ENCODE measurements at places on chromosomes 1 and 21.

DNA sequence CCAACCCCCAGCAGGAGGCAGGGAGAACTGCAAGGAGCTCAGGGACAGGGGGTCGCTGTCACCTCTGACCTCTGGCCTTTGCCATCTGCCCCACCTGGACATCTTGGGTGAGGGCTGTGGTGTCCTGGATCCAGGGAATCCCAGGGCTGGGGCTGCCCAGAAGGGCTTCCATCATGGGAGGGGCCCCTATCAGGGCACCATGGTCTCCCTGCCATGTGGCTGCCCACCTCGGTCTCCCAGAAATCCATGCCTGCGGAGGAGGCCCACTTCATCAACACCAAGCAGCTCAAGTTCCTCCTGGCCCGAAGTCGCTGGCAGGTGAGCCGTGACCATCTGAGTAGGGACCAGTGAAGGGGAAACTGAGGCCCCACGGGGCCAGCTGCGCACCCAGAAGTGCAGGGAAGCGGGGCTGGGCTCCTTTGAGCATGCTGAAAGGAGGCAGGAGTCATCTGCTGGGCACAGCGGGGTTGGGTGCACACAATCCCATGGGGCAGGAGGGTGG lies 36.1 kb downstream of the TRIM11 start:
- DNase-seq = no peak

DNA sequence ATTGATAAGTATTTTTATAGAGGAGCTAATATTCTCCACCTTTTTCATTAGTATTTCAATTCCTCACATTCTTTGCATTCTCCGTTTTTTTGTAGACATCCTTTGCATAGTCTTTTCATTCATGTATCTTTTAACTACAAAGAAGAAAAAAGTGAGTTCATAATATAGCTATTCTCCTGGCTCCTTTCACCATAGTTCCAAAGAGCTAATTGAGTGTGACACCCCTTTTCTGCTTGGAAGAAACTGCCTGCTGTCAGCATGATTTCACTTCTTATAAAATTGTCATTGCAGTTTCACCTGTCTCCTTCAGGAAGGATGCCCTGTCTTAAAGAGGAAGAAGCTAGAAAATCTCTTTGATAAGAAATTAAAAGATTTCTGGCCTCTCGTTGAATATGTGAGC lies 991.1 kb downstream of the KCNT2 start:
- no peak for DNase-seq

- DNase-seq = no peak
These were observed 108.3 kb downstream of the POU2F1 start for GRCh38 chr1:167328816-167329483.

- no peak for DNase-seq
These were observed 136.8 kb upstream of the FMN2 start for GRCh38 chr1:239954836-239955235.

GRCh38 chr1:197912739-197913494 lies 4.3 kb upstream of the LHX9 start:
- DNase-seq = no peak

DNA sequence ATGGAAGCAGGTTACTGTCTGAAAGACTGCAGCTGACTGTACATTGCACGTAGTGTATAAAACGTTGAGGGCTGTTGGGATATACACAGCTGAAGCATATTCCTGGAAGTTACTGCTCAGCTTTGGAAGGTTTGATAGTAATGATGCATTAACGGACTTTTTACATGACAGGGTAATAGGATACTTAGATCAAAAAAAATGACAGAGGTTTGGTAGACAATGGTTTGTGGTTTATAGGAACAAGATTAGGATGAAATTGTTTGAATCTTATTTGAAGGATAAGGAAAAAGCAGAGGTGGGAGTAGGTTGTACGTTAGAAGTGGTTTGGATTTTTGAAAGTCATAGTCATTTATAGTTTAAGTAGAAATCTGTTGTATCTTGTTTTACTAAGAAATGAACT lies 33.0 kb downstream of the ADGRL2 start:
- DNase-seq = no peak

GRCh38 chr1:24973315-24973714 lies 43.2 kb upstream of the RUNX3 start:
- no peak for DNase-seq

DNA sequence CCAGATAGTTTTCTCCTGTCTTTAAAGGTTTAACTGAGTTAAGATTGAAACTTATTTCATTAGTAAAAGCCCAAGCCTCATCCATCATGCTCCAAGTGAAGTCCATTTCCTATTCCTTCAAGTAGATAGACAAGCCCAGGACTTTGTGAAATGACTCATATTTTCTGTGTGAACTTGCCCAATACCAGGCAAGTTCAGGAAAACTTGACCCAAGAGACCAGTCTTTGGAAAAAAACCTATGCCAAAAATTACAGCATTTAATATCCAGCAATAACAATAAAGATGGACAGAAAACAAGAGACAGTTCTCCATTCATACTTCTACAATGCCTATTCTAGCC lies 405 bp upstream of the RAB29 start:
- no peak for DNase-seq

- DNase-seq = no peak
These were observed 5.6 kb upstream of the REN start for GRCh38 chr1:204171751-204172178.

DNA sequence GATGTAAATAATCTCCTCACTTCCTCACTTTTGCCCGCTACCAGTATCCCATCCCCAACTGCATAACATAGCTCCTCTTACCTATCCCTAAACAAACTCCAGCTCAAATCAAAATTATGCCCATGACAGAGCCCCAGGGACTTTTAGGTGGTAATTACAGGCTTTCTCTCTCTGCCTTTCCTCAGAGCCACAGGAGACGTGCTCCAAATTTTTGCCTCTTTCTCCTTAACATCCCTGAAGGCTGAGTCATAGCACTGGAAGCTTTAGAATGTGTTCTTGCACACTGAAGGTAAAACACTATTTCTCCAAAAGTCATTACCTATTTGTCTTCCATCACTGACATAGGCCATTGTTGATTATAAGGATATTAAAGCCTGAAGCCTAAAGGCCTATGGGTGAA lies 263.5 kb upstream of the PLD5 start:
- DNase-seq = no peak

- no peak for DNase-seq
These were observed 23.8 kb downstream of the RPS27 start for GRCh38 chr1:154014154-154014907.

DNA sequence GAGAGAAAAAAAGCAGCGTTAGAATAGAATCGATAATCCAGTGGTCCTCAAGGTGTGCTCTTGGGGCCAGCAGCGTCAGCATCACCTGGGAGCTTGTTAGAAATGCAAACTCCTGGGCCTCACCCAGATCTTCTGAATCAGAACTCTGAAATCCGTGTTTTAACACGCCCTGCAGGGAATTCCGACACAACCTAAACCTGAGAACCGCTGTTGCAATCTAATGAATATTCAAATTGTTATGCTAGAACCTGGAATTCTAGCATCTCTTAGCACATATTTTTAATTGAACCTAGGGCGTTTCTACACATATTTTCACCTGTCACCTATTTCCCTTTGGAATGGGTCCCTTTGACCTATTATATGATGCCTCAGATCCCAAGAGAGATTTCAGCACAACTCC lies 175.7 kb downstream of the PSMG1 start:
- DNase-seq = no peak

DNA sequence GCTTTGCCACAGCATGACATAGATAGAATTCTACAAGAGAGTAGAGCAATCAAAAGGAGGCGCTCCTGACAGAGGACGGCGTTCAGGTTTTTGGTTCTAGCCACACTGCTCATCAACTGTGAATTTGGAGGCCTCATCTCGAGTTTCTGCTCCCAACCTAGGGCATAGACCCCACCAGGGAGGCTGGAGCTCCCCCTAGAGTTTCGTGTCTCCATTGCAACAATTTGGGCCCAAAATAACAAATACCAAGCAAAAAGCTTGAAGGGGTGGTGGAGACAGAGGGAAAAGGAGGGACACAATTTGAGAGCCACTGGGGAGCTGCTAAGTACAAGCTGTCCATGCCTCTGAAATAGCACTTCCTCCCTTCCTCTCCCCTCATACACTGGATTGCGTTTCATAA lies 297.0 kb downstream of the GPATCH2 start:
- DNase-seq = no peak

DNA sequence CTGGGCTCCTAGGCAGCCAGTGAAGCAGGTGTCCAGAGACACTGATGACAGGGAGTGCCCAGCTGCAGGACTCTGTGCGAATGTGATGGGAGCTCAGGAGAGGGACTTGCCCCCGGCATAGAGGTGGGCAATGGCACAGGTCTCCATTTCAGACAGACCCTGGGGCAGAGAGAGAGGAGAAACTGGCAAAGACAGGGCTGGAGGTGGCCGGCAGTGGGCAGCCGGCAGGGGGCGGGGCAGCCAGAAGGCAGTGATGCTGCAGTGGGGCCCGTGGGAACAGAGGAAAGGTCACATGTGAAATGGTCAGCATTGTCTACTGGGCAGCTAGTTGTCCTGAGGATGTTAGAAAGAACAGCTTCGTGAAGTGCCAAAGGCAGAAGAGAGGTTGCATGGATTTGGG lies 112.6 kb downstream of the HUNK start:
- no peak for DNase-seq

DNA sequence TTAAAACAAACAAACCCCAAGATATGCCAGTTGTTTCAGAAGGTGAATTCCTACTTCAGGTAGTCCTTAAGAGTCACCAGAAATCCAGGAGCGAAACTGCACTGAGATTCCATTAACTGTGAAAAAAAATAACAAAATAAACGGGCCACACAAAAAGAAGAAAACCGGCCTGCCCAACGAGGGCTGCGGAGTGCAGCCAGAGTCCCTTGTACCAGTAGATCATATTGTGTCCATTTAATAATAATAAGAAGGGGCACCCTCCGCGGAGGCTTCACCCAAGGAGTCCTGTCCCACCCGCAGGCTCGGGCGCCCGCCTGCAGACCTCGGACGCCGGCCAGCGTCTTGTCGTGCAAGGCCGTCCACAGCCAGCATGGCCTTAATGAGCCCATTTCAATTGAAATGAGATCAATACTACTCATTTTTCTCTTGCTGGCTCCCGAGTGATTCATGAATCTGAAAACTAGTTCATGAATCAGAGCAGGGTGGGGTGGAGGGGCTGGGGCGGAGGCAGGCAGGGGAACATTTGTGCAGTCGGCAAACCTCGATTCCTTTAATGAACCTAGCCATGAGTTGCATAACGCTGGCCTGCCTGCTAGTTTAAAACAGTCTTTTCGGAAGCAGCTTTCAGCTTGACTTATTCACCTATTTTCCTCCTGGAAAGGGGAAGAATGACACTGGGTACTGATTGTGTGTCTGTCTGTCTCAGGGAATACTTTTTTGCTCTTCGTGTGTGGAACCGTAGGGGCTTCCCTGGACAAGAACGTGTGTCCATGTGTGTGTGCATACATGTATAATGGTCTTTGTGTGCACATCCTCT lies 113.1 kb upstream of the IRF2BP2 start:
- peak; percentile 61 for DNase-seq

GRCh38 chr1:17224434-17224833 lies 19.5 kb downstream of the PADI1 start:
- no peak for DNase-seq

DNA sequence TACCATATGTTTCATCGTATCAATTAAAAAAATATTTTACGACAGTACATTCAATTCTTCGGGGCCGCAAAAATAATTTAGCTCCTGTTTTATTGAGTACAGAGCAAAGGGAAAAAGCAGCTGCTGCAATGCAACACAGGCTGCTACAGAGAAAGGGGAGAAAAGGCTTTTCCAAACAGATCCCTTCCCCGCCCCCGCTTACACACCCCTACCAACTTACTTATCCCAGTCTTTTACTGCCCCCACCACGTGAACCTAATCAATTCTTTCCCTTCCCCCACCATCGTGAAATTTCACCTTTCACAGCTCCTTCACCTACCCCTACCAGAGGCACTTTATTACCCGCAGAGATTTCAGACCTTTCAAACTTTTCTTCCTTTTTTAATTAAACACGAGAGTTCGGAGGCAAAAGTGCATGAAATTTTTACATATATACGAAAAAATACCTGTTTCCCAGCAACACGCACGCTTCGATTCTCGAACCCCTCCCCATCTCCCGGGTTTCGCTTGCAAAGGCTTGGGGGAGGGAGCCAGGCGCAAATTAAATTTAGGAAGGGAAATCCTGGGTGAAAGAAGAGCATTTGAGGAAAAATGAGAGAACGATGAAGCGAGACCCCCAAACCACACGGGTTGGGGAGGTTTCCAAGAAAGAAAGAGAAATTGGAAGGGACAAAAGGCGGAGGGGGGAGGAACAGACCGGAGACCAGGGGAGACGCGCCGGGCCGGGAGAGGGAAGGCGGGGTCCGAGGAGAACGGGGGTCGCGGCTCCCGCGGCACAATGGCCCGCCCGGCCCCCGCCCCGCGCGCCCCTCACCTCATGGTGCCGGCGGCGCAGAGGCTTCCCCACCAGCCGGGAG lies 823 bp downstream of the ENAH start:
- DNase-seq = no peak

- DNase-seq = no peak
These were observed 127.1 kb upstream of the C1orf105 start for GRCh38 chr1:172293429-172293828.

DNA sequence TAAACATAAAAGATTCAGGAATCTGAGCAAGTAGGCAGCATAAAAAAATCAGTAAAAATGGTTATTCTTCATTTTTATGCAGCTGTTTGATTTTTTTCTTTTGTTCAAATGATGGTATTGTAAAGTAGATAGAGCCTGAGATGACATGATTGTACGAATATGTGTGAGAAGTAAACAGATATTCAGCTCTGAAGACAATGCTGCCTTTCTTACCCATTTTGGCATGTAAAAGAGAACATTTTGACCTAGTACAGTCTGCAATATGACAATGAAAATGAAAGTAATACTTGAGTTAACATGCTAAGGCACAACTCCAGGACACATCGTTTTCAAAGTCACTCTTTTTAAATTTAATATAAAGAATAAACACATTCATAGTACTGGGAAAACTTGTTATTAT lies 95.7 kb upstream of the NCAM2 start:
- DNase-seq = no peak

DNA sequence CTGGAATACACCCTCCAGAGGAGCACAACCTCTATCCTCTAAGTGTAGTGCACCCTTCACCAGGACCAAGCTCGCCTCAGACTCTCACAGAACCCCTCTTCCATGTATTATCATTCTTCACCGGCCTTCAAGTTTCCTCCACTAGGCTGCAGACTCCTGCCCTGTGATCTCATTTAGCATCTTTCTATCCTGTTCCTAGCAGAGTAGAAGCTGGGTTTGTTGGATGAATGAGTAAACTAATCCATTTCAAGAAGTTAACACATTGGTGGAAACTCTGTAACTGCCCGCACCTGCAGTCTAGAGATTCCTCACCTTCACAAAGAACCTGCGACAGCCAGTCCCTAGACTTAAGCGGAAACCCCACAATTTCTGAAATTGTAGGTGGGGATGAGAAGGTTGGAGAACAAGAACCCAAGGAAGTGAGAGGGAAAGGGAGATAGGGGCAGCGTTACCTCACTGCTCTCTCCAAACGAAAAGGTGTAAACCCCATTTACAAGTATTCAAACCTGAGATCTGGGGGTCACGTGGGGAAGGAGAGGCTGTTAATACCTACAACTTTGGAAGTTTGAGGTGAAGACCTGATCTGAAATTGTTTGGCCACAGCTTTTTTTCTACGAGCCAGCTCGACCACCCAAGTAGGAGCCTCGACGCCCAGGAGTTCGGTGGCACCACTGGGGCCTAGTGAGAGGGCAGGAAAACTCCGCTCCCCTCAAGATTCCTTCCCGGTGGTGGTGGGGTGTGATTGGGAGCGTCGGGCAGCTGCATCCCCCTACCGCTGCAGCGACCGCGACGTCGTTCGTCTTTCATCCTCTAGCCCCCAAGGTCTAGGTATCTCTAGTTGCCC lies 1.2 kb downstream of the PTPN14 start:
- DNase-seq = no peak

- no peak for DNase-seq
These were observed 56.7 kb downstream of the LRIG2 start for GRCh38 chr1:113129529-113130185.

All from activated CD4-positive, alpha-beta T cell treated with anti-CD3 and anti-CD28 coated beads, Interleukin-2, amount 50 U/mL, for 1 hour (primary cell).